ENCODE measurements at places on chromosomes 3 and 15.
A peak's percentile ranks its signal among the peaks of the same experiment; 100 is the strongest.

- peak; percentile 62 for DNase-seq
Observed at GRCh38 chr3:37855363-37855970, 6.2 kb upstream of the CTDSPL start.

- peak; percentile 68 for DNase-seq
Observed at GRCh38 chr3:27535809-27536392, 51.7 kb upstream of the SLC4A7 start.

DNA sequence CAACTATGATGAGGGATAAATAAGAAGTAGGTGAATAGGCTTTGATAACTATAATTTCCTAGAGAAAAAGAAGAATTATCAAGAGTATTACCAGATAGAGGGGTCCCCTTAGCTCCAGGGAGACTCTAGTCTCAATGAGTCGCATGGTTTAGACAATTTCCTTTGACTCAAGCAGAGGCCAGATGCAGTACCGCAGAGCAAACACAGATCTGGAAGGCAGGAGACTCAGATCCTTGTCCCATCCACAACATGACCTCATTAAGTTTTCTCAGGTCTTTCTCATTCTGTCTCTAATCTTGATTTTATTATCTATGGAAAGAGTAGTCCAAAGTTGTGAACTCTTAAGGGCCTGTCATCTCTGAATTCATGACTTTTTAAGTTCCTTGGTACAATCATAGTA is 987.9 kb downstream of the NTRK3 start:
- peak; percentile 5 for DNase-seq

DNA sequence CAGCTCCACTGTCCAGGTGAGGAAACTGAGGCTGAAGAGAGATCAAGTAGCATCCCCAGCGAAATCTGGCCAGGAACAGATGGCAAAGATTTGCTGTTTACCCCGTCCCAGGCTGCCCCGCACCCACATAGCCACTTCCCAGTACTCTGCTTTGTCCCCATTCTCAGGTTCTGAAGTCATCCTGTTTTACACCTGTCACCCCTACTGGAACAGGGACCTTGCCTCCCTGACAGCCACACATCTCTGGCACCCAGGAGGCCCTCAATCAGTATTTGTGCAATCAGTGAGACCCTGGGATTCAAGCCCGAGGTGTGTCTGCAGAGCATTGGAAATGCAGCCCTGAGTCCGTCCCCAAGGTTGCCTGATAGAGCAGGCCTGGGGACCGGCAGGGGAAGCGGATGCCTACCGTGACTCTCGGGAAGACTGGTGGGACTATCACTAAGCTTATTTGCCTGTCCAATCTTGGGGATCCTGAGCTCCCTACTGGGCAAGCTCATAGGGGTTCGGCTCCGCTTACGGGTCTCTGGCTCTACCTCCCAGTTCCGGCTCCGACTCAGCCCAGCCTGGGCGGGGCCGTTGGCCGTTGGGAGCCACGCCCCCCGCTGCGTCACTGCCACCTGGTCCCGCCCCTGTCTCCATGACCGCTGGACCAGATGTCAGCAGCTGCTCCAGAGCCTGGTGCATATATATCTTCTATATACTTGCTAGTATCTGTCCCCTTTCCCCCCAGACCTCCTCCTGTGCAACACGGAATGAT is 17.5 kb upstream of the FANCD2 start:
- peak; percentile 63 for DNase-seq

- DNase-seq, result no peak
Observed at GRCh38 chr3:159451482-159451881, 537.2 kb upstream of the IL12A start.

DNA sequence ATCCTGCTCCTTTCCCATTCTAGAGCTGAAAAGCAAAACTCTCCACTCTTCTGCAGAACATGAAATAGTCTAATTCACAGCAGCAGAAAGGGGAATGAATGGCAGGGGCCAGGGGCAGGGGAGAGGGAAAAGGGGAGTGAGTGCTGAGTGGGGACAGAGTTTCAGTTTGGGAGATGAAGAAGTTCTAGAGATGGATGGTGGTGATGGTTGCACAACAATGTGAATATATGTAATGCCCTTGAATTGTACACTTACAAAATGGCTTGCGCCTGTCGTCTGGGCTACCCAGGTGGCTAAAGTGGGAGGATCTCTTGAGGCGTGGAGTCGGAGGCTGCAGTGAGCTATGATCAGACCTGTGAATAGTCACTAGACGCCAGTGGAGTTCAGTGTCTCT is 78.5 kb upstream of the MEF2A start:
- no peak for DNase-seq

DNA sequence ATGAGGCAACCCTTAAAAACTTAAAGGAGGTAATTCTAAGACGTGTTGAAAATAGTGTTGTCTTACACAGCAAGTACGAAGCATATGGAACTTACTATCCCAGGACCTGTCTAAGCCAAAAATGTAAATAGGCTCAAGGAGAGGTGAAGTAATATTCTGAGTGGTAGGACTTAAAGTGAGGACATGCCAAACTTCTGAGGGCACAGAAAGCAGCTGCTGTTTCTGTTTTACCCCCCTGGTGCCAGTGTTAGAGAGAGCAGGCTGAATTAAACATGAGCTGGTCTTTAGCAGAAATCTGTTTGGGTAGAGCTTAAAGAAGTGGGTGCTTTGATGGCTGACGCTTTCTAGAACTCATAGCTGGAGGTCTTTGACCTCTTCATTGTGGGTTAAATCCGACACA is 149.7 kb upstream of the NPHP3 start:
- no peak for DNase-seq

- no peak for DNase-seq
Observed at GRCh38 chr3:45704301-45704943, 15.2 kb downstream of the SACM1L start.

DNA sequence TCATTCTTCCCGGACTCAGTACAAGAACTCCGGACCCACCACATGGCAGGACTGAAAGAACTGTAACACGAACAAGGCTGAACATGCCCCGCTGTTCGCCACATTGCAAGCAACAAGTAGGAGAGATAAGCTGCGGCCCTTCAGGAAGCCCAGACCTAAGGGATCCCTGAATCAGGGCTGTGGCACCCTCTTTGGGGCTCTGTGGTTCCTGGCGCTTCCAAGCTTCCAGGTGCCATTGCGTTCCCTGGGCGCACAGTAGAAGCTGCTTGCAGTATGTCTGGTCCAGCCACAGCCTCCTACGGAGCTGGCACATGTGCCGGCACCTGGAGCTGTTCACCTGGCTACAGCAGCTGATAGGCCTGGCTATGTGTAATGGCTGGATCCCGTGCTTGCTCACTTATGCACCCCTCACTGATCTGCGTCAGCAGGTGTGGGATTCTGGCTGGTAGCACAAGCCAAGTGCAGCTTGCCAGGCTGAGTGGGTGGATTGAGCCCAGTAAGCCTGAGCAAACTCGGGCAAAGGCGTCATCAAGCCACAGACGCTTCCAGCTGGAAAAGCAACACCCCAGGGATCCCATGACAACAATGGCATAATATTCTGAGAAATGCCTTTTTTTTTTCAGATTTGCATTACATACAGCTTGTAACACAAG is 748.6 kb upstream of the GBE1 start:
- no peak for DNase-seq

- DNase-seq, result peak; percentile 89
Observed at GRCh38 chr15:35427091-35427490, 118.9 kb downstream of the DPH6 start.

DNA sequence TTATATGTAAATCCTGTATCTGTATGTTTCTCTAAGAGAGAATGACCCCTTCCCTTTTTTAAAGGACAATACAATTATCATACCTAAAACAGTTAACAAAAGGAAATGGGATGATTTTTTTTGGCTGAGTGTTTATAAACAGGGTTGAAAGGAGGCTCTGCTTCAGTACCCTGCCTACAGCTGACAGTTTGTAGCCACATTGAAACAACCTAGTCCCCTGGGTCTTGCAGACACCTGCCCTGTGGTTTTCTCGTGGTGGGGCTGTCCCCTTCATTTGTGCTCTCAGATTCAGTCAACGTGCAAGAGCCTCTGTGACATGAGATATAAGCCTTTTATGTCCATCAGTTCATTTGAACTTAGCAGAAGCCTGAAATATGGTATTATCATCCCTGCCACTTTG is 2.3 kb upstream of the HMCES start:
- no peak for DNase-seq

Data from AG10803 (cell line).